ENCODE measurements at places on chromosomes 5 and 9.

DNA sequence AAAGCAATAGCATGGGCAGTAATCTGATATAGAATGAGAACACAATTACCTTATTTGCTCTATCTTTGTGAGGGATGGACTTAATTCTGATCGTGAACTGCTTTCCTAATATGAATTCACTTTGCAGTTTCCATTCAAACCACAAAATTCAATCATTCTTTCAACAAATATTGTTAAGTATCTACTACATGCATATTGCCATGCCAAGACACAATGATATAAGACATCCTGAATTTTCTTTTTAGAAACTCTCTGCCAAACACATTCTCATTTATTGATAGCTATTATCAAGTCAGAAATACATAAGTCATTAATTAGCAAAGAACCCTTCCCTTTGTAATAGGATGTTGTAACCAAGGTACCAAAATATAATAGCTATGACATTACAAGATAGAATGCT, 121.6 kb upstream of the TARS1 start:
- no peak for DNase-seq

- no peak for DNase-seq
Measured at GRCh38 chr9:38196714-38197113, 127.7 kb upstream of the SHB start.

- DNase-seq: no peak
Measured at GRCh38 chr5:10747678-10748622, 13.1 kb downstream of the DAP start.

DNA sequence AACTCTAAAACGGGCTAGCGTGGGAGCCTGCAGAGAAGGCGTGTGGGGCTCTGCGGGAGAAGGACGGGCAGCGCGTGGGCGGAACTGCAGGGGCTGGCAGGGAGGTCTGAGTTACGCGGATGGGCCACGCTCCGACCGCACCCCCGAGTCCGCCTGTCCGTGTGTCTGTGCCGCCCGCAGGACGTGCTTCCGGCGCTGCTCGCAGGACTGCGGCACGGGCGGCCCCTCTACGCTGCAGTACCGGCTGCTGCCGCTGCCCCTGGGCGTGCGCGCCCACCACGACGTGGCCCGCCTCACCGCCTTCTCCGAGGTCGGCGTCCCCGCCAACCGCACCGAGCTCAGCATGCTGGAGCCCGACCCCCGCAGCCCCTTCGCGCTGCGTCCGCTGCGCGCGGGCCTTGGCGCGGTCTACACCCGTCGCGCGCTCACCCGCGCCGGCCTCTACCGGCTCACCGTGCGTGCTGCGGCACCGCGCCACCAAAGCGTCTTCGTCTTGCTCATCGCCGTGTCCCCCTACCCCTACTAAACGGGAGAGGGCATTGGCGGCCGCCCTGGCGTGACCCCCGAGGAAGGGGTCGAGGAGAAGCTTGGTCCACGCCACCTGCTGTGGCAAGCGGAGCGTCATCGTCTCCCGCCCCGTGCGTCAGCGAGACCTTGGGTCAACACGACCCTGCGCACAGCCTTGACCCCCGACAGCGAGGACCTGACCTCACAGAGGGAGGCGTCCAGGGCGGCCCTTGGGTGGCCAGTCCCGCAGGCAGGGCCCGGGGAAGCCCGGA, 11.4 kb upstream of the ASS1 start:
- DNase-seq: peak; percentile 40

DNA sequence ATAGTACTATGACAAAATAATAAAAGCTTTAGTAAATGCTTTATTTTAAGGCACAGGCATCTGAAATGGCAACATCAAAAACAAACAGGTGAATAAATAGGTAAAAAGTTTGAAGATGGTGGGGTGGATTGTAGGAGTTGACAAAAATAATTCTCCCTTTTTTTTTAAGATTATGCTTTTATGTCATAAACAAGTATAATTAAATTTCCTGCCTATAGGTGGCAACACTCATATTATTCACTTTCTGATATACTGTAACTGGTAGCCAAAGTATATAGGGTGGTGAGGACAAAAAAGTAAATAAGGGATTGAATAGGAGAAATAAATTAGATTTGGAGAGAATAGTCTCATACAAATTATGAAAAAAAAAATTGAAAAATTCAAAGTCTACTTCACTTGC, 120.0 kb upstream of the ACOT12 start:
- peak; percentile 5 for DNase-seq

GRCh38 chr9:123416176-123416575, 60.2 kb downstream of the CRB2 start:
- no peak for DNase-seq

DNA sequence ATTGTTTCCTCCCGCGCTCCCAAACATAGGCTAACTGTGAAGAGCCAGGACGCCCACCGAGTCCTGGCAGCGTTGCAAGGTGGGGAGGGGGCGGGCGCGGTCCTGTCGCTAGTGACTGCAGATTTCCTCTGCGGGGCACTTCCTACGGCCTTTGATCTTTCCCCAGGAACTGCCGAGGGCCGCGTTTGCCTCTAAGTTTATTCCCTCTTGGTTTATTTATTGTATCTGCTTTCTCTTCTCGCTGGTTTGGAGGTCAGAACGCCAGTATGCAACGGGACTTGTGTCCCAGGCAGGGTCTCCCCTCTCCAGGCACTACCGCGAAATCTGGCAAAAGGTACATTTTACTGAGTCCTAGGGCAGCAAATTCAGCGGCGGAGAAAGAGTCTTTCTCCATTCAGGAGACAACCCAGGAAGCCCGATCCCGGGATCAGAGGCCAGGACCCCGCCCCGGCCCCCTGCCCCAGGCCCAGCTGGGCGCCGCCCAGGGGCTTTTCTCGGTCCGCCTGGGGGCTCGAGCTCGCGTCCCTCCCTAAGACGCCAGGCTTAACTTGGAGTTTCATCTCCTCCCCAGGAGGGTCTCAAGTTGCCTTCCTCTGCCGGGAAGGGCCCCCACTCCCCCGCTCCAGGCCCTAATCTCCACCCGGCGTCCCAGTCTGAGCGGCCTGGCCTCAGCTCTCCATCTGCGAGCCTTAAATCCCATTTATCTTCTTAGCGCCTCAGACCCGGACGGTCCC, 884 bp upstream of the EGFLAM start:
- DNase-seq: no peak

DNA sequence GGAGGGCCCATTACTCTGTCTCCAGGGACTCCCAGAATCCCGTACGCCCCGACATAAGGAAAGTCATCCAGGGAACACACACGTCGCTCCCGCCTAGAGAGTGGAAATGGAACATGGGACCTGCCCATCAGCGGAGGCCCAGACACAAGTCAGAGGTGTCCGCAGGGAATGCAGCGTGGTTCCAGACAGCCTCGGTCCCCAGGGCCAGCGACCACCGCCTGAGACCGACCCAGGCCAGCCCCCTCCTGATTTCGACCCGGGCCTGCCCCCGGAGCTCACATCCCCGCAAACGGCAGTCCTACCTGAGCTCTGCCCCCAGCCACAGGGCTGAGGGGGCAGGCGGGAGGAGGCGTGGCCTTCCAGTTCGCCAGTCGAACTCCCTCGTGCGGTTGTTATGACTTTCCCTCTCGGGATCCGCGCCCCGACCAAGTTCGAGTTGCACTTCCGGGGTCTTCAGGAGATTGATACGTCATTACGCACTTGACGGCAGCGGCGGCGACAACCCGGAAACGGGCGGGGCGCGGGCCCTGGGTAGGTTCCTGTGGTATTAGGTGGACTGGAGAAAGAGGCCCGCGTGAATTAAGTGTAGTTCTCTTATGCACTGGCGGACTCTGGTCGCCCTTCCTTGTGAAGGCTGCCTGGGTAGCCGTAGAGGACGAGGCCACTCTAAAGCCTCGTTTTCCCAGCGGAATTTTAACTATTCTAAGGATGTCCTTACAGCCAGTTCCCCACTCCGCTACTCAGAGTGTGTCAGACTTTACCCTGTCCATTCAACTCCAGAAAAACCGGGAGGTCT, 370.0 kb upstream of the POU5F2 start:
- peak; percentile 88 for DNase-seq

- peak; percentile 59 for DNase-seq
Measured at GRCh38 chr5:56814963-56815657, at the start of gene MAP3K1. Gene MAP3K1 (plus strand): TSS chr5:56815549. CDS start chr5:56815574, 25 bp downstream.

DNA sequence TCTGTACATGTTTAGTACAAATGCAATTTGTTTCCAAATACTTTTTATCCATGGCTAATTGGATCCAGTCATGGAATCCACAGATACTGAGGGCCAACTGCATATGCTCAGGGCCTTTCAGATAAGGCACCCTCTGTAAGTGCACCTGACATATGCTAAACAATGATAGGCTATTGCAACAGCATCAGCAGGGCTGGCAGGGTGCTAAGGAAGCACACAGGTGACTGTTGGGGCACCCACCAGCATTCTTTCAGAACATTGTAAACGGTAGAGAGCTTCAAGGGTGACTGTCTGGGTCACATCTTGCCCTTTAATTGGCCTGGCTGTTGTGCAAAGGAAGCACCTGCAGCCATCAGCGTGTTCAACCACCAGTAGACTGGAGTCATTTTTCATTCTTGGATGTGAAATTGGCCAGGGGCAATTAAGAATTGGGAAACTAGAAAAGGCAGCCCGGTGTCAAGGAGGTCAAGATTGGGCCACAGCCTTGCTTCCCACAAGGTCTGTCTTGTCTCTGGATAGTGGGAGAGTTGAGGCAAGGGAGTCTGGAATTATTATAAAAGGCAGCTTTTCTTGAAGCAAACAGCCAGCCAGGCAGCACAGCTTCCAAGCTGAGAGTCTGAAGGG, 129.3 kb upstream of the RAI14 start:
- no peak for DNase-seq

- DNase-seq: no peak
Measured at GRCh38 chr9:123964761-123965160, 34.8 kb upstream of the DENND1A start.

DNA sequence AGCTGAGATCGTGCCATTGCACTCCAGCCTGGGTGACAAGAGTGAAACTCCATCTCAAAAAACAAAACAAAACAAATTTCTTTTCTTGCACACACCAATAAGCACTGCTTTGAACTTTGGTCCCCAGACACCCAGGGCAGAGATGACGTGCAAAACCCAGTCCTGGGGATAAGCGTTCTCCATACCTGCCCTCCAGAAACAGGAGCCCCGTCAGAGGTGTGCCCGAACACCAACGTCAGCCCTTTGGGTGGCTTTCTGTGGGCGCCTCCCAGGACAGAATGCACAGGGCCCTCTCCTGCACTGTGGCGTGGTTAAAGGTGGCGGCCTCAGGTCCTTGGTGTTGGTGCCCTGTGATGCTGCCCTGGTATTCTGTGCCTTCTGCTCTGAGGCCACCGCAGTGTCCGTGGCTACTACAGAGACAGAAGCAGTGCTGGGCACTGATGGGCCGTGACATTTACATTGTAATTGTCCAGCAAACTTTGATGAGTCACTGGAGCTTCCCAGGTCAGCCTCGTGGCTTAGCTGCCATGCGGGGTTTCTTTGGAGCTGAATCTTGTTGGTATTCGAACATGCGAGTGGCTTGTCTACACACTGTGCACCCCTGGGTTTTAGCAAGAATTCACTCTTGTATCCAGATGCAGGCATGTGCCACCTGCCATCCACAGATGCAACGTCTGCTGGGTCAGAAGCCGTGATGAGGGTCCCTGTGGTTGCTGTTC, 9.8 kb downstream of the PPP1R26 start:
- no peak for DNase-seq

- DNase-seq: no peak
Measured at GRCh38 chr5:148176480-148176879, 8.1 kb downstream of the SPINK14 start.

DNA sequence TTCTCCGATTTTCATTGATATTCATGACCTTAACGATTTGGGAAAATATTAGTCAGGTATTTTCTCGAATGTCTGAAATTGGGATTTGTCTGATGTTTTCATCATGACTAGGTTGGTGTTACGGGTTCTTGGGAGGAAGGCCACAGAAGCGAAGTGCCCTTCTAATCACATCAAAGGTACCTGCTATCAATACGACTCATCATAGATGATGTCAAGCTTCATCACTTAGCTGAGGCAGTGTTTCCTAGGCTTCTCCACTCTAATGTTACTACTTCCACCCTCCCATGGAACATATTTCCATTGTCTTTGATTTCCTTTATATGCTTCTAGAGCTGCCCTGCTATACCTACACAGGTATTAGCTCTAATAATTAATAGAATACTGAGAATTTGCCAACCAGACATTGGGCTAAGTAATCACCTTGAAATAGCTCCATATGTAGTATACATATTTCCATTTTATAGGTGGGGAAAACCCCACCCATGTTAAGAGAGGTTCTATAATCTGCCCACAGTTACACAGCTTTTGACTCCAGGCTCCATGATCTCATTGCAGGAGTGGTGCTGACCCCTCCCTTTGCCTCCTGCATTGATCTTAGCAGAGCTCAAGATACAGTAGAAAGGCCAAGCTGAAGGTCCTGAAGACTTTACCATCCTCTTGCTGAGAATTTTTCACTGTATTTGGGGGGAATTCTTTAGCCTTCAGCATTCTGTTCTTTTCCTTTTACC, 238.6 kb upstream of the ADAMTSL1 start:
- DNase-seq: no peak

DNA sequence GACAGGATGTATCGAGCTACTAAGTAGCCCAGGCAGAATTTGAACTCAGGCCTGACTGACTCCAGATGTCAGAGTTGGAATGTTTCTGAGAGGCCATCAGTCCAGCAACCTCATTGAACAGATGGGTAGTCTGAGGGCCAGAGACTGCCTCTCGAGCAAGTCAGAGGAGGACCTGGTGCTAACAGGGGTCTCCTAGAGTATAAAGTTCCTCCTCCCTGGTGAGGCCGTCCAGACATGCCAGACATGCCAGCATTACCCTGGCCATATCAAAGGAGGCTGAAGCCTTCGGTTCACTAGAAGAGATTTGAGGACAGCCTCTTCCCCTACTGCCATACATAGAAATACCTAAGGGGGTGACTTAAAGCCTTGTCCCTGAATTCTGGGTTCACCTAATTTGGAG, 81.2 kb downstream of the ZNF618 start:
- DNase-seq: no peak

DNA sequence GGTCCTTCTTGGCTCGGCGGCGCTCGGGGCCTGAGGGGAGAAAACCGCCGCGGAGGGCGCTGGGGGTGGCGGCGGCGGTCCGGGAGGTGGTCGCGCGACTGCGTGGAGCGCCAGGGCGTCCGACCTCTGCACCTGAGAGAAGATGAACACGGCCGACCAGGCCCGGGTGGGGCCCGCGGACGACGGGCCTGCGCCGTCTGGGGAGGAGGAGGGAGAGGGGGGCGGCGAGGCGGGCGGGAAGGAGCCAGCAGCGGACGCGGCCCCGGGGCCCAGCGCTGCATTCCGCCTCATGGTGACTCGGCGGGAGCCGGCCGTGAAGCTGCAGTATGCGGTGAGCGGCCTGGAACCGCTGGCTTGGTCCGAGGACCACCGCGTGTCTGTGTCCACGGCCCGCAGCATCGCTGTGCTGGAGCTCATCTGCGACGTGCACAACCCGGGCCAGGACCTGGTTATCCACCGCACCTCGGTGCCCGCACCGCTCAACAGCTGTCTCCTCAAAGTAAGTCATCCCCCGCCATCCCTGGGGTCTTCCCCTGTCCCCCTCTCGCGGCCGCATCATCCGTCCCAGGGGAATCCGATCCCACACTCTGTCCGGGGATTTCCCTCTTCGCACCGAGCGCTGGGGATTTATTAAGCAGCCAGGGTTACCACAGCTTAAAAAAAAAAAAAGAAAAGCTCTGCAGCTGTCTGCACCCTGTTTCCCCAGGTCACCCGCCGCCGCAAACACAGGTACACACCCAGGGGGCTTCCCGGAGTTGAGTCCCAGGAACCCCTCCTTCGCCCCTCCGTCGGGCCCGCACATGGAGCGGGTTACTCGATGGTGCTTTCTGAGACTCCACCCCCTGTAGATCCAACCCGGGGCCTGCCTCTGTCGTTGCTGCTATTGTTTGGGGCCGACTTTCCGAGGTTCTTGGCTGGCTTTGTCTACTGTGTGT, at the start of gene GTF3C4:
Gene GTF3C4, plus strand, starts transcription at position 8 of the 935 bp plus-strand sequence. Its CDS starts 135 bp downstream, at position 143.
- DNase-seq: no peak

GRCh38 chr5:111584651-111585050, 72.3 kb upstream of the STARD4 start:
- no peak for DNase-seq
